NCI-H345 (cell line): ENCODE measurements at places on chromosomes 2 and 18.

GRCh38 chr2:163198007-163198406, 359.4 kb upstream of the KCNH7 start:
- DNase-seq, result no peak

- DNase-seq, result no peak
Observed at GRCh38 chr18:58257461-58257860, 213.4 kb downstream of the NEDD4L start.

- no peak for DNase-seq
Observed at GRCh38 chr2:48221846-48222516, 308.0 kb upstream of the STON1 start.

- DNase-seq, result no peak
Observed at GRCh38 chr2:134212746-134213145, 41.1 kb upstream of the MGAT5 start.

- DNase-seq, result no peak
Observed at GRCh38 chr18:22552899-22553460, 135.3 kb upstream of the CTAGE1 start.

GRCh38 chr2:54295911-54296310, 39.9 kb upstream of the TSPYL6 start:
- DNase-seq, result no peak

GRCh38 chr2:199395311-199395710, 62.4 kb downstream of the SATB2 start:
- no peak for DNase-seq

- no peak for DNase-seq
Observed at GRCh38 chr2:45330637-45331409, 280.2 kb downstream of the SRBD1 start.

DNA sequence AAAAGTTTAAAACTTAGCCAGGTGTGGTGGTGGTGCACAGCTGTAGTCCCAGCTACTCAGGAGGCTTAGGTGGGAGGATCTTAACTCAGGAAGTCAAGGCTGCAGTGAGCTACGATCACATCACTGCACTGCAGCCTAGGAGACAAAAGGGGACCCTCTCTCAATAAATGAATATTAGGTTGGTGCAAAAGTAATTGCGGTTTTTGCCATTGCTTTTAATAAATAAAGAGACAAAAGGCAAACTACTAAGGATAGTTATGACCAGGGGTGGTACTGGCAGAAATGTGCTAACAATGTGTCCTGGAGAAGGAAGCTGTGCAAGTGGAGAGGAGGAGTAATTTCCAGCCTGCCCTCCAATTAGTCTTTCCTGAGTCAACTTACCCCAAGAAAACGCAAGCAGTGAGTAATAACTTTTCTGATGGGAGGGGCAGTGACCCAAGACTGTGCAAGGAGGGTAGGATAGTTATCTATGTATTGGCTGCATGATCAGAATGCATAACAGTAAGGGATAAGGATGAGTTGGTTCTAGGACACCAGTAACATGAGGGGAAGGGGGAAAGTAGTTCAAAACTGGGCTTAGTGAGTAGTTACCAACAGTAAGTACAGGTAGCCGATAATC, 1.5 kb downstream of the EXOC6B start:
- no peak for DNase-seq

GRCh38 chr2:69816923-69817542, 12.4 kb upstream of the GMCL1 start:
- peak; percentile 90 for DNase-seq

DNA sequence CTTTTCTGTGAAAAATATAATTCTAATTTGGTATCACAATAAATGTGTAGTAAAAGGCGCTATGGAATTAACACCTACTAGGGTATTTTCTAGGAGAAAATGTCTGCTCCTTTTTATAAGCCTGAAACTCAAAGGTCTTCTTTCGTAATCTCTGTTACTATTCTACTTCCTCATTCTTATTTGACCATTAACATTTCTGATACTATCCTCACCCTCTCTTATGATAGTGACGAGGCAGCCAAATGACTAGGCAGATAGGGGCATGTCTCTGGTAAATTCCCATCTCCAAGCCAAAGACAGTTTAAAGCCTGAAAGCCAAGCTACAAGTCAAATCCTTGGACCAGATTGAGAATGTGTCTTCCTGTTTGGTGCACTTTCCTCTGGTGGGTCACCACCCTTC, 251.7 kb downstream of the LRRTM4 start:
- no peak for DNase-seq

- DNase-seq, result no peak
Observed at GRCh38 chr2:3656762-3657721, 958 bp upstream of the ALLC start.

GRCh38 chr2:106272216-106272807, 78.2 kb upstream of the UXS1 start:
- no peak for DNase-seq

DNA sequence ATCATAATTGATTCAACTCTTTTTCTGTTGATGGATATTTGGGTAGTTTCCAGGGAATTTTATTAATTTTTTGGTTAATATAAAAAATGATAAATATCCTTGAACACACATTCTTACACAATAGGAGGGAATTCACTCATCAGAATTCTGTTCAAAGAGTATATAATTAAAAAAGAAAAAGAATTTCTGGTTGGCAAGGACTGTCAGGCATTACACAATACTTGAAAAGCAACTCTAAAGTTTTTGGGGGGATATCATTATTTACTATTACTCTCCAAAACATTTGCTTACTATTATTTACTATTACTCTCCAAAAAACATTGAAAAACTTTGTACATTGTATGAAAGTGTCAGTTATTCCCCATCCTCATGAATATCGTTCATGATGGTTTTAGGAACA, 38.0 kb downstream of the G6PC2 start:
- no peak for DNase-seq

DNA sequence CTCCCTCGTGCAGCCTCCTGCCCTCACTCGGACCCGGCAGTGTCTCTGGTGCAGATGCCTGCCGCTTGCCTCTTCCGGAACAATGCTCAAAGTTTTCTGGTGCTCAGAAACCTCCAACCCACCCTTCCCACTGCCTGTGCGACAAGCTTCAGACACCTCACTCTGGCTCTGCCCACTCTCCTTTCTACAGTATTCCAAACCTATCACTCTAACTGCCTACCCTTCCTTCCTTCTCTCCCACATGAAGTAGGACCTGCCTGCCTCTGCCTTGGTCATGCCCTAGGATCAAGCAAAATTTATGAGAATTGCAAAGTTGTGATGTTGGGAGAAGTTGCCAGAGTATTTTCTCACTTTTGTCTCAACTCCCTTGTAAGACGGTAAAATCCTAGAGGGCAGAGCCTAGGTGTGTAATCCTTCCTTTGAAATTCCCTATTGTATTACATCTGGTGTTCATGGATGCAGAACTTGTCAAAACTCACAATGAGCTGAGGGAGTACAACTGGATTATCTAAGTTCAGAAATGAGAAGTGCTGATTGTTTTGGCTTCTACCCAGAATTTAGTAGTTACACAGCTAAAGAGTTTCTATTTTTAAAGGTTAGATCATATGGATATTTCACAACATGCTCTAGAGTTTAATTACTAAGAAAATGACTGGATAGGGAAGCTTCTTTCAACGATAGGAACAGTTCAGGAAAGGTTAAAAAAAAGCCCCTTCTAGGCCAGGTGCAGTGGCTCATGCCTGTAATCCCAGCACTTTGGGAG, 7.2 kb downstream of the NPC1 start:
- peak; percentile 5 for DNase-seq

DNA sequence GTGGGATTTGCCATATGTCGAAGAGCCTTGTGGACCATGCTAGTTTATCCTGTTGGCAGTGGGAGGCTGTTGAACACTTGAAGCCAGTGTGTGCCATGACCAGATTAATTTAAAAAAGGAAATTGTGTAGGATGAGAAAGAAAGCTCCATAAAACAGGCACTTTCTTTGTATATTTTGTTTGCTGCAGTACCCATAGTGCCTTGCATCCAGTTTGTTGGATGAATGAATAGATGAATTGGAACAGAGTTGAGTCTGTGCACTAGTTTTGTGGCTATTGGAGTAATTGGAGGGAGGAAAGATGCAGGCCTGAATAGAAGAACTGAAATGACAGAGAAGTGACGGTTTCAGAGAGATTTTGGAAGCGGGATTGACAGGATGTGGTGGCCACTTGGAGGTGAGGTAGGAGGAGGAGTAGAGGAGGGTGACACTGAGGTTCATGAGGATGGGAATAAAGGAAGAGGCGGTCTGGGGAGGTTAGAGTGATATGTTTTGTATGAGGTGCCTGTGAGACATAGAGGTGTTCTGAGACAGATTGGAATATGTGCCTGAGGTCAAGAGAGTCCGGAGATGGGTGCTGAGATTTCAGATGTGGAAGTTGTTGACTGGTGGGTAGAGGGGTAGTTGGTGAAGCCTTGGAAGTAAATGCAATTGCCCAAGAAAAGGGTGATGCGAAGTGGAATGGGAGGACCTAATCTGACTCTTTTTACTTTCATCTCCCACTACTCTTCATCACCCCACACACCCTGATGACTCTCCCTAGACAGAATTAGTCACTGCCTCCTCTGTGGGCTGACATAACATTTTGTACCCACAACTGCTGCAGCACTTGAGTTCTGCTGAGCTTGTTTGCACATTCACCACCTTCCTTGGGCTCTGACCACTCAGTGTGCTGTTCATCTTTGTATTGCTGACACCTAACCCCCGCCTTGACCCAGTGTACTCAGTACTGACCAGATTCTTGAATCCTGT, 5.1 kb downstream of the DGUOK start:
- DNase-seq, result no peak

GRCh38 chr2:54166121-54166773, 50.8 kb downstream of the ACYP2 start:
- DNase-seq, result no peak

DNA sequence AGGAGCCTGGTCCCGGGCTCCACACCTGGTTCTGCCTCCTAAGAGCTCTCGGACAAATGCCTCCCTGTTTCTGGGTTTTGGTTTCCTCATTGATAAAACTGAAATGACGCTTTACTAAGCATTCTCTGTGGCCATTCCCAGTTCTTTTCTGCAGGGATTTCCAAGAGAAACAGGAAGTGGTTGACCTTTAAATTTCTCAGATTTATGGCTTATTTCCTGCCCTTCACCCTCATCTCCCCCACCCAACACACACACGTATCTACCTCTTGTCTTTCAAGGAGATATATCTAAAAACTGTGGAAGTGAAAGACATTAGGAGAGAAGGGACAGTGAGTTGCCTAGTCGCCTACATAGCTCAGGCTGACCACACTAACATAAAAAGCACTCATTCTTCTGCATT, 53.0 kb downstream of the PIEZO2 start:
- DNase-seq, result no peak

- DNase-seq, result no peak
Observed at GRCh38 chr2:38806015-38806732, 28.2 kb downstream of the GEMIN6 start.

- DNase-seq, result no peak
Observed at GRCh38 chr2:38634684-38635083, 31.2 kb upstream of the GALM start.

DNA sequence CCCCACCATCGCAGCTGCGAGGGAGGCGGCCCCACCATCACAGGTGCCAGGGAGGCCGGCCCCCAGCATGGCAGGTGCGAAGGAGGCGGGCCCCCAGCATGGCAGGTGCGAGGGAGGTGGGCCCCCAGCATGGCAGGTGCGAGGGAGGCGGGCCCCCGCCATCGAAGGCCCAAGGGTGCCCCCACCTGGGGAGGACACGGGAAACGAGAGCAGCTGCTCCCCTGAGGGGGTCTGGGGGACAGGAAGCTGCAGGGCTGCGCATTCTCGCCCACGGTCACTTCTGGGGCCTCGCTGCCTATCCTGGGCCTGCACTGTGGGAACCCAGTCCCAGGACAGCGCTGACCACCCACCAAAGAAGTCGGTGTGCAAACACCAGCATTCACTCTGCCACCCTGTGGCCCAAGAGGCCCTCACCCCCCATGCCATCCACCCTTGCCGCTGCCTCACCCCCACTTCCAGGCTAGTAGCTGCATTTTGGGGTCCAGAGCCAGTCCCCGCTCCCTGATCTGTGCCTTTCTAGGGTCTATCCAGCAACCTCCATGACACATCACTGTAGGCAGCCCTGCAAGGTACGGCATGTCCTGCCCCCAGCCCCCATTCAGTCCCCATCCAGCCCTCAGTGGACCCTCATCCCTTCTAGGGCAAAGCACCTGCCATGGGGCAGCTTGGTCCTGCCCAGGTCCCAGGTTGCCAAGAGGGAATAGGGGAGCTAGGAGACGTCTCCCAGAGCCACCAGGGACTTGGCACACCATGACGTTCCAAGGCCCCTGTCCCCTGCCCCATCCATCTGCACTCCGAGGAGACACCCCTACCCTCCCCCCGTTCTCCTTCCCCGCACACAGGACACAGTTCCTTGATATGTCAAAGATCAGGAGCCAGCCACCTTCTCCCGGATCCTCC, 24.0 kb upstream of the GPC1 start:
- DNase-seq, result no peak

- no peak for DNase-seq
Observed at GRCh38 chr18:13872932-13873331, 42.4 kb downstream of the MC2R start.

GRCh38 chr2:10225291-10226037, 77.2 kb upstream of the HPCAL1 start:
- no peak for DNase-seq

DNA sequence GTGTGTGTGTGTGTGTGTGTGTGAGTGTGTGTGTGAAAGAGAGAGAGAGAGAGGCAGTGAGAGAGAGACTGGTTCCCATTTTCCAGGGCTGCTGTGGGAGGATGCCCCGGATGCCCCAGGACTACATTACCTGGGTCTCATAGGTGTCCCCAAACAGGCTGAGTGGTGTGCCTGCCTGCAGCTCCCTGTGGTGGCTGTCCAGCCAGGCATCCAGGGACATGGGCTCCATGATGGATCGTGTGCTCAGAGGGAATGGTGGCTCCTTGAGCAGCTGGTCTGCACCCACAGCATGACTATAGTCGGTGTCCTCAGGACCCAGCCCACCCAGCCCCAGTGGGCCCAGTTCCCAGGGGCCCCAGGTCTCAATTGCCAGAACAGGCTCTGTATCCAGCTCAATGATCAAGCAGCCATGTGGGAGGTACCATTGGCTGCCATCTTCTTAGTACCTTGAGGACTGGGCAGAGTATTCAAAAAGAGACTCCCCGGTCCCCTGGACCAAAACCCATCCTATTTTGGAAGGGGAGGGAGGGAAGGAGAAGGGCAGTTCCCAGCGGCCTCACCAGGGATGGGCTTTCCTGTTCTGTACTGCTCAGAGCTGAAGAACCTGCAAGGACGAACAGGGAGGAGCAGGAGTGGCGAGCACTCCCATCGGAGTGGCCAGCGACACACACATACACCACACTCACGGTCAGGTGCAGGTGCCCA, 5.8 kb upstream of the OXER1 start:
- no peak for DNase-seq

DNA sequence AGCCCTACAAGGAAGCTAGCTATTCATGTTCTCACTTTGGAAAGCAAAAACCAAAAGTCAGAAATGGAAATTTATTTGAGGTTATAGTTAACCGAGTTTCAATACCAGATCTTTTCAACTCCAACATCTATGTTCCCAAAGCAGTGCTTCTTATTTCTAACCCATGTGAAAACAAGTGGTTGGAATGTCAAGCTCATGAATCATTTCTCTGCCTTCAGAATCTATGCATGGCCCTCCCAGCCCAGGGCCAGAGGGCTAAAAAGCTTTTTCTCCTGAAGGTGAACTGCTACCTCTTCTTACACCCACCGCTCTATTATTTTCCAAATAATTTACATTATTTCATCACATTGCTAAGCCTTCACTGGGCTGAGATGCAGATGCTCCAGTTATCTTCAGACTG, 158.4 kb downstream of the SP3 start:
- no peak for DNase-seq
